ENCODE measurements at places on chromosomes 2 and 18.
A peak's percentile ranks its signal among the peaks of the same experiment; 100 is the strongest.

- no peak for DNase-seq
Observed at GRCh38 chr2:156427074-156427473, 9.1 kb upstream of the GPD2 start.

GRCh38 chr2:151159109-151159662 lies 102.5 kb downstream of the RBM43 start:
- no peak for DNase-seq

DNA sequence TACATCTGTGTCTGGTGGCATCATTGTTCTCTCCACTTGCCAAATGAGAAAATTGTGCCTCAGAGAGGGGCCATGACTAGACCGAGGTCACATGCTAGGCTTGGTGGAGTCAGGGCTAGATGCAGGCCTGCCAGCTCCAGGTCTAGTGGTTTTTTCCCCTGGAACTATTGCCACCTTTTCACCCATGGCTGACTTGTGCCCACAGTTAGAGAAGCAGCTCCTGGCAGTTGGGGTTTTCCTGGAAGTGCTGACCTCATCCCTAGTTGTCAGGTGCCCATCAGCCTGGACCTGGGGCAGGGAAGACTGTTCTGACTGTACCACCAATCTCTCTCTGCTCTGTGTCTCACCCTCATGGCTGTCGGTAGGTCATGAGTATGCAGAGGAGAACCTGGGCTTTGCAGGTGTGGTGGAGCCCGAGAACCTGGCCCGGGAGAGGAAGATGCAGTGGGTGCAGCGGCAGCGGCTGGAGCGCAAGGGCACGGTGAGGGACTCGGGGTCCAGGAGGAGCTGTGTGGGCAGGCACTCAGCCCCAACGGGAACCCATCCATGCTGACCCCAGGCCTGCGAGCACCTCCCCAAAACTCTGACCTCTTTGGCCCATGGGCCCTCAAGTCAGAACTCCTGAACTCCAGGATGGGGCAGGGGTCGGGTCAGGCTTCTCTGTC lies 12.4 kb upstream of the CATIP start:
- no peak for DNase-seq

GRCh38 chr2:171249689-171250088 lies 89.0 kb upstream of the TLK1 start:
- no peak for DNase-seq

GRCh38 chr2:128286011-128286721 lies 32.5 kb downstream of the HS6ST1 start:
- no peak for DNase-seq

DNA sequence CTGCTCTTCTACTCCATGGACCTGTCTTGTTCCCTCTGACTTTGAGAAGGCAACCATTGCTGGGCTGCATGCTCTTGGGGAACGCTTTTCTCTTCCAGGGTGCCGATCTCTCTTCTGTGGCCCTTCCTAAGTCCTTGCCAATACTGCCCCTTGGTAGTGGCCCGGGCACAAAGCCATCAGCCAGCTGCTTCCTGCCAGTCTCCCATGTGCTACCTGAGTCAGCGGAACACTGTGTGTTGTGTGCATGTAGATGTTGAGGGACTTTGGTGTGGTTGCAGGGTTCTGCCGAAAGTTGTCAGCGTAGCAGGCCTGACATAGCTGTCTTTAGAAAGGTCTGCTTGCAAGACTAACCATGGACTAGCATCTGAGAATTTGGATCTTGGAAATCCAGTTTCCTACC lies 35.4 kb downstream of the MGAT5 start:
- DNase-seq, result peak; percentile 25

Measured in CD4-positive, alpha-beta T cell treated with Interleukin-15 for 4 hours (primary cell).